Neuronal stem cell (in vitro differentiated cells): ENCODE measurements at places on chromosomes 1 and 21.

DNA sequence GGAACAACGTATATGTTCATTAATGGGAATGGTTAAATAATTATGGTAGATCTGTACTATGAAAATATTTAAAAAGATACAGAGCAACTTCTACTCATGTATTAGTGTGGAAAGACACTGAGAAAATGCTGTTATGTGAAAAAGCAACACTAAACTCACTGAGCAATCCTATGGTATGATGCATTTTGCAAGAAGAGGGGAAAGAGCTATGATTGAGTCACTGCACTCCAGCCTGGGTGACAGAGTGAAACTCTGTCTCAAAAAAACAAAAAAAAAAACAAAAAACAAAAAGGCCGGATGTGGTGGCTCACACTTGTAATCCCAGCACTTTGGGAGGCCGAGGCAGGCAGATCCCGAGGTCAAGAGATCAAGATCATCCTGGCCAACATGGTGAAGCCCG is 44.4 kb downstream of the ATP5PO start:
- no peaks in the 10 kb centered on the region for H3K27me3 ChIP-seq
- no peak overlapping the region for H3K27ac ChIP-seq
- H3K4me3 ChIP-seq, result no peak overlapping the region
- DNase-seq, result no peak
- no peaks in the 10 kb centered on the region for H3K36me3 ChIP-seq

DNA sequence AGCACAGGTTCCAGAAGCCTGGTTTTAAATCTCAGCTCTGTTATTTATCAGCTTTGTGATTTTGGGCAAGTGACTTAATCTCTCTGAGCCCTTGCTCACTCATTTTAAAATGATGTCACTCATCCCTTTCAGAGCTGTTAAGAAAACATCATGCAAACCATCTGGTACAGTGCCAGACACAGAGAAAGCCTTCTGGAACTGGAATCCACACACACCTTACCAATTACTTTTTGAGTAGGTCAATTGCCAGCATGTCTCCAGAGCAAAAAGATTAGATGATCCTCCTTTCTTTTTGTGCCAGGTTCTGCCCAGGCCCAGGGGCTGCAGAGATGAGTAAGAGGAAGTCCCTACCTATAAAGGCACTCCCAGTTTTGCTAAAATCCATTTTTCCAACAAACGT is 61.3 kb downstream of the ROR1 start:
- no peak for DNase-seq
- H3K27me3 ChIP-seq, result no peaks in the 10 kb centered on the region
- H3K4me1 ChIP-seq, result peaks cover 6% of the 10 kb centered on the region
- no peak overlapping the region for H3K27ac ChIP-seq

DNA sequence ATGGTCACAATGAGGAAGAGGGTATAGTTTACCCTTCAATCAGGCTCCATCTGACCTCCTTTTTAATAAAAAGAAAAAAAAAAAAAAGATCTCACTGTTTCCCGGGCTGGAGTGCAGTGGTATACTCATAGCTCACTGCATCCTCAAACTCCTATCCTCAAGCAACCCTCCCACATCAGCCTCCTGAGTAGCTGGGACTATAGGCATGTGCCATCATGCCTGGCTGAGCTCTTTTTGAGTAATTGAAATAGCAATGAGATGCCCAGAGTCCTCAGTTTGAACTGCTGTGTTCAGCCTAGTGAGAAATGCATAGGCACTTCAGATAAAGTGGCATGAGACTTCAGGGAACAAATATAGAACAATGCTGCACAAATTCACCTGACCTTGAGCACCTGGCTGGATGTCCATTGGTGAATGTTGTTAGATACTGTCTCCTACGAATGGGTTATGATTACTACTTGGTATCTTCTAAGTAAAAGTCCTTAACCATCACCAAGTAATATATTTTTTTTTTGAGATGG is 67.6 kb downstream of the NR5A2 start:
- H3K4me3 ChIP-seq, result no peak overlapping the region
- no peaks in the 10 kb centered on the region for H3K36me3 ChIP-seq
- no peaks in the 10 kb centered on the region for H3K27me3 ChIP-seq
- H3K27ac ChIP-seq, result no peak overlapping the region
- no peaks in the 10 kb centered on the region for H3K4me1 ChIP-seq

GRCh38 chr1:91916811-91917460 is 31.0 kb upstream of the TGFBR3 start:
- no peak overlapping the region for H3K27ac ChIP-seq
- no peak overlapping the region for H3K4me3 ChIP-seq
- H3K4me1 ChIP-seq, result no peaks in the 10 kb centered on the region
- no peak for DNase-seq
- no peaks in the 10 kb centered on the region for H3K27me3 ChIP-seq

DNA sequence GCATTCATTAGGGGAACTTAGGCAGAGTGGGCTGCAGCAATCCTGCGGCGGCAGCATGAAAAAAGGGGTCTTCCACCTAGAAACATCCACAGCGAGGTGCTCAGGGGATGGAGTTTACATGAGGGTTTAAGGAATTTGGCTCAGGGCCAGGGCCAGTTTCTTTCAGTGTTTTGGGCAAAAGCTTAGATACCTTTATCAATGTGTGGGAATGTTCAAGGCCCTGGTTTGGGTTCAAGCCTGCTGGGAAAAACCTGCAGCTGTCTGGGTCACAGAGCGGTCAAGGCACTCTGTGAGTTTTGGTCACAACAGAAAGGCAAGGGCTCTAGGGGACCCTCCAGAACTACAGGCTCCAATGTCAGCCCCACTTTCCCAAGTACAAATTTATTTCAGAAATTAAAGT is 230.3 kb downstream of the DISC1 start:
- peaks cover 1% of the 10 kb centered on the region for H3K4me1 ChIP-seq
- no peaks in the 10 kb centered on the region for H3K36me3 ChIP-seq
- H3K27me3 ChIP-seq, result no peaks in the 10 kb centered on the region
- no peak overlapping the region for H3K27ac ChIP-seq

DNA sequence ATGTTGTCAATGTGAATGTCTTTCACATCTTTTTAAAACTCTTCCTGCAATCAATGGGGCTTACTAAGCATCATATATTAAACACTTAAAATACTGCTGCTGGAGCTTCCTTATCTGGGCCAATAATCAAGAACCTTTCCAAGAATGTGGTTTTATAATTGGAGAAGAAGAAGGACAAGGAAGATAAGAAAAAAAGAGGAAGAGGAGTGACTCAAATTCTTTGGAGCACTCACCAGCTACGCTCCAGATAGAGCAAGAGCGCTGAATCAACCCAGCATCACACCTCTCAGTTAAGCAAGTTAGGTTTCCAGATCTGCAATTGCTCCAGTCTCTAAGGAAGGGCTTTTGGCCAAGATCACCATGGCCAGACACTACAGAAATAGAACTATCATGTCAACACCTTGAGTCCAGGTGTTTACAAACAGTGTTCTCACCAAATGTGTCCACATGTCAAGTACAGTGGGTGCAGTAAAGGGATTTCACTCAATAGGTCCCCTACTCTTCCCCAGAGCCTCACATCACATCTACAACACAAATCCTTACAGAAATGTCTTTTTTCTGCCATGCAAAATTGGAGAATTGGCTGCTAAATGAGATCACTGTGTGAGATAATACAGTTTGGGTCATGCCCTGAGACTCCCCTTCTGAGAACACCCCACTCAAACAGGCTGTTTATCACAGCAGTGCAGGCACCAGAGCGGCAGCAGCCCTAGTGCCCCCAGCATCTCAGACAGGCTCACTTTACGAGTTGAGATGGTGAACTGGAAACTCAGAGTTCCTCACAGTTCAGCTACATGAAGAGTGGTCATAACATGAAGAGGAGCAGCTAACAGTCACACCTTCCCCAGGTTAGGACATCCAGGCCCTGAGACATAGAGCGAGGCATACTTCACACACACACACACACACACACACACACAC is 1.7 kb upstream of the SPRR2B start:
- H3K27me3 ChIP-seq, result no peaks in the 10 kb centered on the region
- no peaks in the 10 kb centered on the region for H3K4me1 ChIP-seq
- no peak for DNase-seq
- H3K4me3 ChIP-seq, result no peak overlapping the region
- H3K27ac ChIP-seq, result no peak overlapping the region

DNA sequence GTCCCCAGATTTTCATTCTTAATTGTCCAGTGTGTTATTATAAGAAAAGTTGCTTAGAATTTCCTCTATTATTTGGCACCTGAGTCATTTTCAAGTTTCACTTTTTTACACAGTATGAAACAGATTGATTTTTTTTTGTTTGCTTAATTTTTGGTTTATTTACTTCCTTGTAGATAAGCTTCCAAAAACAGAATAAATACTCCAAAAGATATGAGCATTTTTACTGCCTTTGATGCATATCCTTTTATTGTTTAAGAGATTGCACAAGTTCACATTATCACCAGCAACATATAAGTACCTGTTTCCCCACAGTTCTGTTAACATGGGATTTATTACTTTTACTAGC is 36.3 kb upstream of the AHCYL1 start:
- no peaks in the 10 kb centered on the region for H3K36me3 ChIP-seq
- peaks cover 4% of the 10 kb centered on the region for H3K4me1 ChIP-seq
- no peak for DNase-seq
- no peaks in the 10 kb centered on the region for H3K27me3 ChIP-seq
- no peak overlapping the region for H3K27ac ChIP-seq
- no peak overlapping the region for H3K4me3 ChIP-seq

GRCh38 chr1:225360119-225360518 is 67.7 kb downstream of the LBR start:
- no peak overlapping the region for H3K27ac ChIP-seq
- DNase-seq, result no peak
- no peaks in the 10 kb centered on the region for H3K4me1 ChIP-seq
- H3K36me3 ChIP-seq, result no peaks in the 10 kb centered on the region
- no peak overlapping the region for H3K4me3 ChIP-seq

GRCh38 chr1:204191456-204191855 is 4.8 kb downstream of the KISS1 start:
- H3K36me3 ChIP-seq, result no peaks in the 10 kb centered on the region
- H3K27me3 ChIP-seq, result peaks cover 21% of the 10 kb centered on the region
- DNase-seq, result no peak

DNA sequence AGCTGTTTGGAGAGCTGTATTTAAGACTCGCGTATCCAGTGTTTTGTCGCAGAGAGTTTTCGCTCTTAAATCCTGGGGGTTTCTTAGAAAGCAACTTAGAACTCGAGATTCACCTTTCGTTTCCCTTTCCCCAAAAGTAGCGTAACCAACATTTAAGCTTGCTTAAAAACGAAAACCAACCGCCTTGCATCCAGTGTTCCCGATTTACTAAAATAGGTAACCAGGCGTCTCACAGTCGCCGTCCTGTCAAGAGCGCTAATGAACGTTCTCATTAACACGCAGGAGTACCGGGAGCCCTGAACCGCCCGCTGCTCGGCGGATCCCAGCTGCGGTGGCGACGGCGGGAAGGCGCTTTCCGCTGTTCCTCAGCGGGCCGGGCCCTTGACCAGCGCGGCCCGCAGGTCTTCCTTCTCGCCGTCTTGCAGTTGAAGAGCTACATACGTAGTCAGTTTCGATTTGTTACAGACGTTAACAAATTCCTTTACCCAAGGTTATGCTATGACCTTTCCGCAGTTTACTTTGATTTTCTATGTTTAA is 1.9 kb downstream of the OLIG1 start:
- no peaks in the 10 kb centered on the region for H3K36me3 ChIP-seq
- H3K27ac ChIP-seq, result no peak overlapping the region
- peaks cover 13% of the 10 kb centered on the region for H3K4me1 ChIP-seq
- peaks cover 93% of the 10 kb centered on the region for H3K27me3 ChIP-seq
- peak overlapping the region; percentile 53 for H3K4me3 ChIP-seq

DNA sequence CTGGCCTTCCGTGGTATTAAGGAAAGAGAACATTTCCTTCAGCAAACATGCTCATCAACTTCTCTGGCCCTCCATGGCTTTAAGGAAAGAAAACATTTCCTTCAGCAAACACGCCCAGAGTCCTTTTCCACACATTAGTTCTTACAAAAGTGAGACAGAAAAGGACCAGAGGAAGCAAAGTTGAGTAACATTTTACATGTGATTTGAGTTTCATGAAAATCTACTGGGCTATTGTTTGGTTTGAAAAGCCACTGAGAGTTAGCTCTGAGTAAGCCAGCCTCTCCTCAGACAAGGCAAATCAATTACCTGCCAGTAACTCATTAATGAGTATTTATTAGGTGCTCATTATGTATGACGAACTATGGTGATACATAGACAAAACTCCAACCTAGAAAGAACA is 78.0 kb downstream of the NID1 start:
- no peak overlapping the region for H3K27ac ChIP-seq
- no peak for DNase-seq
- H3K36me3 ChIP-seq, result peaks cover 25% of the 10 kb centered on the region
- H3K27me3 ChIP-seq, result no peaks in the 10 kb centered on the region
- H3K4me1 ChIP-seq, result no peaks in the 10 kb centered on the region

DNA sequence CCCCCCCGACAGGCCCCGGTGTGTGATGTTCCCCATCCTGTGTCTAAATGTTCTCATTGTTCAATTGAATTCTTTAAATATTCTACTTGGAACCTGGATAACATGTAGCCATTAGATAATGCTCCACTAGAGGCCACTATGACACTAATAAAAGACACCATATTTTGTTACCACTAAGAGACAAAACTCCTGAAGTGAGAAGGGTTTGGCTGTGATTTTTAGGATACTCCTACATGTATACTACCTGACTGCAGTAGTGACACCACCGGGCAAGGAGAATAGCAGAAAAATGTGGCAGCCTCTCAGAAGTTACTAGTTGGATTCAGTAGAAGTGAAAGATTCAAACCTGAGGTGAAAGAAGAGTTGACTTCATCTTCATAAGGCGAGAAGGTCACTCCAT is 36.0 kb downstream of the F5 start:
- H3K27me3 ChIP-seq, result no peaks in the 10 kb centered on the region
- no peaks in the 10 kb centered on the region for H3K4me1 ChIP-seq

- peak overlapping the region; percentile 67 for H3K27ac ChIP-seq
- peak overlapping the region; percentile 82 for H3K4me3 ChIP-seq
- H3K4me1 ChIP-seq, result peaks cover 18% of the 10 kb centered on the region
- peaks cover 2% of the 10 kb centered on the region for H3K36me3 ChIP-seq
Measured at GRCh38 chr21:44872649-44873355, 688 bp downstream of the PTTG1IP start.

GRCh38 chr1:204402391-204402790 is 9.2 kb downstream of the PPP1R15B start:
- H3K27me3 ChIP-seq, result no peaks in the 10 kb centered on the region
- H3K36me3 ChIP-seq, result peaks cover 95% of the 10 kb centered on the region
- H3K27ac ChIP-seq, result no peak overlapping the region

GRCh38 chr1:225767634-225768540 is 9.7 kb upstream of the SRP9 start:
- H3K27ac ChIP-seq, result no peak overlapping the region
- no peaks in the 10 kb centered on the region for H3K36me3 ChIP-seq
- H3K27me3 ChIP-seq, result no peaks in the 10 kb centered on the region
- DNase-seq, result no peak
- no peak overlapping the region for H3K4me3 ChIP-seq

- H3K27ac ChIP-seq, result no peak overlapping the region
- H3K27me3 ChIP-seq, result no peaks in the 10 kb centered on the region
- H3K4me1 ChIP-seq, result peaks cover 3% of the 10 kb centered on the region
Measured at GRCh38 chr1:241553886-241554592, 21.9 kb downstream of the KMO start.

- H3K27ac ChIP-seq, result no peak overlapping the region
- no peak for DNase-seq
- H3K27me3 ChIP-seq, result no peaks in the 10 kb centered on the region
- H3K4me3 ChIP-seq, result no peak overlapping the region
- peaks cover 16% of the 10 kb centered on the region for H3K4me1 ChIP-seq
Measured at GRCh38 chr1:203463469-203464062, 12.0 kb upstream of the PRELP start.

- H3K4me3 ChIP-seq, result no peak overlapping the region
- H3K36me3 ChIP-seq, result no peaks in the 10 kb centered on the region
- H3K4me1 ChIP-seq, result peaks cover 3% of the 10 kb centered on the region
- DNase-seq, result no peak
Measured at GRCh38 chr1:15095496-15095875, 58.1 kb upstream of the TMEM51 start.
